ENCODE measurements at places on chromosomes 4 and X.
A peak's percentile ranks its signal among the peaks of the same experiment; 100 is the strongest.

- peak; percentile 6 for DNase-seq
These were observed 1051.7 kb downstream of the C4orf33 start for GRCh38 chr4:130147641-130148040.

GRCh38 chr4:10164877-10165283, 48.3 kb upstream of the WDR1 start:
- peak; percentile 18 for DNase-seq

- peak; percentile 1 for DNase-seq
These were observed 195.0 kb upstream of the HS3ST1 start for GRCh38 chr4:11623726-11624037.

GRCh38 chrX:38108364-38108763, 102.0 kb downstream of the SYTL5 start:
- no peak for DNase-seq

- DNase-seq, result no peak
These were observed 185.5 kb downstream of the RAB28 start for GRCh38 chr4:13298655-13299054.

GRCh38 chrX:56947699-56948098, 47.6 kb downstream of the SPIN3 start:
- DNase-seq, result no peak

GRCh38 chr4:48031802-48032525, 15.4 kb downstream of the NIPAL1 start:
- no peak for DNase-seq

- DNase-seq, result no peak
These were observed 55.2 kb downstream of the ARHGEF6 start for GRCh38 chrX:136725441-136726104.

- no peak for DNase-seq
These were observed 40.4 kb downstream of the GPC4 start for GRCh38 chrX:133374874-133375387.

DNA sequence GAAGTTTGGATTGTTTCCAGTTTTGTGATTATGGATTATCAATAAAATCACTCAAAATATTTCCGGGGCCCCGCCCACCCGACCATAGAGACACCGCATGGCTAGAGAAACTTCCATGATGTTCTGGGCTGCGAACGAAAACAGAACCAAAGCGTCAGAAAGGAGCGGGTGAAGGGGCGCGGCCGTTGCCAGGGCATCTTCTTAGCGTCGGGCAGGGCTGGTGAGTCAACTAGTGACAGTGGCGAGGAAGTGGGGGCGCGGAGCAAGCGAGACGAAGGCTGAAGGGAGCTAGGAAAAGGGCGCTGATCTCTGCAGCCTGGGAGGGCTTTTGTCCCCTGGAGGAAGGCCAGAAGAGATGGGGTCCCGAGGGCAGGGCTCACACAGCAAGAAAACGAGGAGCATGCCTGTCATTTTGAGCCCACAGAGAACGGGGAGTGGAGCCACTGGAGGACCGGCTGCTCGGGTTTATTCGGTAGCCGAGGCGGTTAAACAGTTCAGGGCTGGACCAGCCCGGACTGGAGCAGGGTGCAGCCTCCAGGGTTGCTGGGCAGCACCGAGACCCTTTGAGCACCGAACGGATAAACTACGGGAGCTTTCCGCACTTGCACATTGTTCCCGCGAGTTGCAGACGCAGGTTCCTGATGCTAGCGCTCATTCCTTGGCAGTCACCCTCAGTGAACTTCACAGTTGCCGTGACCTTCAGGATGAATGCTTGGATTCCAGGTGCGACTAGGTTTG, 298.1 kb upstream of the TRPC5 start:
- no peak for DNase-seq

DNA sequence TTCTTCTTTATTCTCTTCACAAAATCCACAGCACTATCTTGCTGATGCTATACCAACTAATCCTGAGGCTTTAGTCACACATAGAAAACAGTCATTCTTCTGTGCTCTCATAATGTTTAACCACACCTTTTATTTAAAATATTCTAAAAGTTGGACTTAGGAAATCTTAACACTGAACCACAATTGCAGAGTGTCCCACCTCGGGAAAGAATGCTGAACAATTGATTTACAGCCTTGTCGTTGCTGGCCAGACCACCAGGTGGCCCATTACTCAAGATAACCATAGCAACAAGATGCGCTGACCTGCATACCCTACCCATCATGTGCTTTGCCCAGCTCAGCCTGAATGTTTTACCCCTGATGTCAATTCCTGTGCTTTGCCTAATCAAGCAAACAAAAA, 100.8 kb downstream of the ARSJ start:
- DNase-seq, result no peak

GRCh38 chr4:67680581-67681222, 20.3 kb downstream of the UBA6 start:
- DNase-seq, result no peak

DNA sequence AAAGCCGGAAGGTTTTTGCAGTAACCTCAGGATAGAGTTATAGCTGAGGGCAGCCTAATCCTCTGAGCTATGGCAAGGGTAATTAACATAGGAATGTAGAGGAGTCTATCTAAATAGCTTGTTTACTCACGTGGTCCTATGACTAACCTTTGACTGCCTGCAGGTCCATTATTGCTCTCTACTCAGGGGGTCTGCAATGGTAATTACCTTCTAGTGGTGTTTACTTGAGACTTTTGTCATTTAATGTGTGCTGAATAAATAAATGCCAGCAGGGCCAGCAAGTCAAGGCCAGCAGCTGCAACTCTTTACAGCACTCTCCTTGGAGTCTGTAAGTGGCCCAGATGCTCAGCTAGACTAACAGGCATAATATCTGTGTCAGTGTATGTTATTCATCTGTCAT, 212.7 kb upstream of the FMR1 start:
- DNase-seq, result no peak

- no peak for DNase-seq
These were observed 465.2 kb upstream of the IGFBP7 start for GRCh38 chr4:57575426-57575825.

DNA sequence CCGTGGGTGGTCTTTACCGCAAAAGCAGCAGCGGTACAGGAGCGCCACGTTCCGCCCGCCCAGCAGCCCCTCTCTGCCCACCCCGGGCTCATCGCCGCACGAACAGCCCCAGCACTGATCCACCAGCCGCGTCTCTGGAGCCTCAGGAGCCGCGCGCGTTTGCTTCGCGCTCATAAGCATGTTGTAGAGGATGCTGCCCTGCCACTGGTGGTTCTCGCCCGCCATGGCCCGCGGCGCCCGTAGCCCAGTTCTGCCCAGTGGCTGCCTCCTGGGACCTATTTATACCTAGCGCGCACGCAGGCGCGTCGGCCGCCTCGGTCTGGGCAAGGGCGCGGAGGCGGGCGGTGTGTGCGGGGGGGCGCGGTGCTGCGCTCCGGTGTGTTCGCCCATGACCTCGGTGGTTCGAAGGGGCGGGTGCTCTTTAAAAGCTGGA, at the start of gene NR0B1:
NR0B1 (minus strand) TSS at position 252 of the 433 bp plus-strand sequence; CDS start at position 225, 27 bp downstream.
- no peak for DNase-seq

DNA sequence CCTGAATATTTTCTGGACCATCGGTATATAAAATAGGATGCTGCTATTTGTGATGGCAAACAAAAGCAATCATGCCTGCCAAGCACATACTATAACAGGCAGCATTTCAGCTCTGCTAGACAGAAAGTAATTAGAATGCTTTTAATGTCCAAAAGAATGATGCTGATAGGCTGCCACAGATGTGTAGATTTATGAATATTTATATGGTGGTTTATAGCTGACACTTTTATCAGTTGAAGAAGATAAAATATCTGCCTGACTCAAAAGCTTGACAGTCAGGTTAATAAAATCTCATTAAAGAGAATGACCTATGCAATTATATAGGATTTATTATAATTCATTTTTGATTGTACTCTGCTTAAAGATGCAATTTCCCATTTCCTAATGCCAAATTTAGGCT, 4.0 kb downstream of the BEND4 start:
- no peak for DNase-seq

GRCh38 chr4:76585272-76585671, 150.2 kb downstream of the SHROOM3 start:
- DNase-seq, result no peak

DNA sequence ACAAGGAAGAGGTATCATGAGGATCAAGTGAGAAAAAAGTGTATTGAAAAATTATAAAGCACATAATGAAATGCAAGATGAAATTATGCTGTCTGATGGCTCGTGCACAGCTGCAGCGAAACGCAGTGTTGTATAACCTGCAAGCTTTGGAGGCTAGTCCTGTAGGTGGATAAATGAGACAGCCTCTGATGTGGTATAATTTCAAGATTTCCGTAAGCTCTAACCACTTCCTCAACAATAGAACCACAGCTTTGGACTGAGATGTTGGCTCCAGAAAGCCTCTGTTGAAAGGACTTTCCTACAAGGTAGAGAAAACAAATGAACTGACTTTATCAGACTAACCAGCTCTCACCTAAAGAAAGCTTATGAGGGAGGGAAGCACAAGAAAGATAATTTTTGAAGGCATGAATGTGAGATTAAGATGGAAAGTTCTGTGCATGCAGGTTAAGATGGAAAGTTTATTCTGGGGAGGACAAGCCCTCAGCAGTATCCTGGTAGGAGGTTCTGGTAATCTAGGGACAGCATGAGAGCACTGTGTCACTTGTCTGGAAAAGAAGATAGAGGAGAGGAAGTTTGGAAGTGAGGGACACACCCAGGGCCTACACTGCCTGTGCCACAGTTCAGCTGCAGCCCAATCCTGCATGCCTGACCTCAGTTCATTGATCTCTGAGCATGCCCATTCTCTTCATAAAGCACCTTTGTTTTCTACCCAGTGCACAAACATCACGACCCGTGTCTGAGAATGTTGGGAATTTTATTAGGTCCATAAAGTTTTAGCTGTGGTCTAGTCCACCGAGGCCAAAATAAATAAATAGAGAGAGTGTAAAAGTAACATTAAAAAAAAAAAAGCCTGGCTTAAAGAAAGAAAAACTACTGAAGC, 161.5 kb upstream of the SFRP2 start:
- no peak for DNase-seq

GRCh38 chr4:5024673-5025072, 5.4 kb upstream of the CYTL1 start:
- no peak for DNase-seq

DNA sequence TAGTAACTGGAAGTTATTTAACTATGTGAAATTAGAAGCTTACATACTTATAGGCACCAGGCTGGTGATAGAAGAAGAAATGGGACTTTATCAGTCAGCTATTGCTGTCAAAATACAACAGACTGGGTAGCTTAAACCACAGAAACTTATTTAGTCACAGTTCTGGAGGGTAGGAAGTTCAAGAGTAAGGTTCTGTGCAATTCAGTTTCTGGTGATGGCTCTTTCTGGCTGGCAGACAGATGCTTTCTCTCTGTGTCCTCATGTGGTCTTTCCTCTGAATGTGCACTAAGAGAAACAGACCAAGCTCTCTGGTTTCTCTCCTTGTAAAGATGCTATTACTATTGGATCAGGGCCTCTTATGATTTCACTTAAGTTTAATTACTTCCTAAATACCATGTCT, 92.1 kb upstream of the ANKRD50 start:
- no peak for DNase-seq

- DNase-seq, result no peak
These were observed 46.4 kb downstream of the GAB1 start for GRCh38 chr4:143383005-143383574.

- no peak for DNase-seq
These were observed 284.1 kb downstream of the CHIC1 start for GRCh38 chrX:73847100-73847499.

DNA sequence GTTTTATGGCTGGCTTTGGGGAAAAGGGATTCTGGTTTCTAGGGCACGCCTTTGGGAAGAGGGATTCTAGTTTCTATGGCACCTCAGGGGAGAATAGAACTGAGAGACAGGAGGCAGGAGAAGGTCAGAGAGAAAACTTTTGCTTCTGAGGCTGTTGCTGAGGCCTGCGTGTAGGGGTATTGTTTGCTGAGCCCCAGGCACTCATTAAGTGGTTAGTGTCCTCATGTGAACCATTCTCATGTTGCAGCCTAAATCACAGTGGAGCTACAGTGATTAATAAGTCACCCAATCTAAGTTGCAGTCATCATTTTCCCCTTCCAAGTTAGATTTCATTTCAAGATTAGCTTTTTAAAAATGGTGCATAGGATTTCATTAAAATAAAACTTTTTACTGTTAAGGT, 29.0 kb downstream of the VCX3A start:
- DNase-seq, result no peak

- no peak for DNase-seq
These were observed 48.6 kb upstream of the RASSF6 start for GRCh38 chr4:73668782-73669201.

DNA sequence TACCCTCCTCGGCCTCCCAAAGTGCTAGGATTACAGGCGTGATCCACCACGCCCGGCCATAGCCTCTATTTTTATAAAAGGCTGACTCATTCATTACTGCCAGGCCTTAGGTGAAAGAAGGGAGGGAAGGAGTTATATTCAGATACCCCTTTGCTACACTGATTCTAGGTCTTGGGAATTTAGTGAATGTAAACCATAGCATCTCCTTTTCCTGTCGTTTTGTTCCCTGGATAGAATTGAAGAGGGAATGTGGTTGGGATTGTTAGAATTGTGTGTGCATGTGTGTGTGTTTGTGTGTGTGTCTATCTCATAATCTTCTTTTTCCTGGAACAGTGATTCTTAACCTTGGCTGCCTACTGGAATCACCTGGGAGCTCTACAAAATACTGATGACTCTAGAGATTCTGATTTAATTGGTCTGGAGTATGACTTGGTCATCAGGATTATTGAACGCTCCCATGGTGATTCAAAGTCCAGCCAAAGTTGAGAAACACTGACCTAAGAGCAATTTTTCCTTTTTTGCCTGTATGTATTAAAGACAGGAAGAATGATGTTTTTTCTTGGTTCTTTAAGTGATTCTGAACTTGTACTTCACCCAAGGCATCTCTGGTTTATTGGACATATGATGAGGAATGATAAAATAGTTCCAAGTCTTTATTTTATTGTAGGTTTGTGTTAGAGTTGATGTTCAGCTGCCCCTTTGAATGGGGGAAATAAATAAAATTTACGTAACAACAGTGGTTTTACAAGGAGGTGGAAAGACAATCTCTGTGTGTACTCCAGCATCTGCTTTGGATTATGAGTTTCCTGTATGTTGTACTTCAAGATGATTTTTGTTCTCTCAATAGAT, 37.0 kb downstream of the NAP1L5 start:
- DNase-seq, result no peak

DNA sequence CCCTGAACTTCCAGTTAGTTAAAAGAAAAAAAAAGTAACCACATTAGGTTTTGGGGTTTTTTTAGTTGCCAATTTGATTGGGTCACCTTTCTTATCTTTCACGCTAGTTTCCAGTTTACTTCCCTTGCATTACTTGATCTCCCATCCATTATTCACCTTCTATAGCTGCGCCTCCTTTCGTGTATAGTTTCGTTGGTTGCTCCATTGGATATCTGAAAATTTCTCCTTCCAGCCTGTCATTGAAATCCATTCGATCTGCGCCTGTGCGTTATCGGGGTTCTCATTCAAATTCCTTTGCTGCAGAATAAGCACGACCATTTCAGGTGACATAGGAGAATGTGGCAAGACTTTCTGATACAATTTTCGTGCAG, 764 bp downstream of the TRAPPC11 start:
- DNase-seq, result no peak
